ENCODE measurements at places on chromosomes 12 and 14. TPM values are rescaled to one million over a fixed set of nuclear protein-coding genes. Genes with fewer than 3 reads are reported as not detected.

Gene KRT77
- not detected for total RNA-seq

Gene PRH2
- not detected for total RNA-seq

Gene BDKRB1
- total RNA-seq, result 0.53 TPM

Gene PLCZ1
- total RNA-seq, result 0.06 TPM

Gene USP15
- total RNA-seq, result 72.8 TPM

Gene ST8SIA1
- 1.2 TPM for total RNA-seq

Gene TRIM9
- total RNA-seq, result 0.19 TPM

Gene PTPRB
- total RNA-seq, result 2.4 TPM

Gene BTBD7
- total RNA-seq, result 22.5 TPM

All from aortic smooth muscle cell (primary cell).